HuH-7.5 (cell line): ENCODE measurements at places on chromosomes 13 and 19.

- no peak for DNase-seq
Observed at GRCh38 chr13:102045731-102046130, 356.1 kb downstream of the FGF14 start.

DNA sequence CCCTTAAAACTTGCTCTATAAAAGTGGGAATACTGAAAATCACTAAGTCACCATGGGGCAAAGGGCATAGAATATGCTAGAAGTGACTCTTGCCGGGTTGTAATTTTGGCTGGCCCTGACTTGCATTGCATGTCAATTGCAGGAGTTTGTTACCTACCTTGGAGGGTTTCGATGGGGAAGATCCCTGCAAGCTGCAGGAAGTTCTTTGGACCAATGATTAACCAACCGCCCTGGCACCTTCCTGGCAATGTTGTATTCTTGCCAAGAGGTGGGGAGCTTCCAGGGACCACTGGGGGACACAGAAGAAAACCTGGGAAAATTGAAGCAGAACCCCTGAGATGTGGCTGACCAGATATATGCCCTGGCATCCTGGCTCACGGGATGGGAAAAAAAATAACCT, 235.8 kb downstream of the B3GLCT start:
- no peak for DNase-seq

- no peak for DNase-seq
Observed at GRCh38 chr13:102875256-102875655, 29.4 kb downstream of the ERCC5 start.

DNA sequence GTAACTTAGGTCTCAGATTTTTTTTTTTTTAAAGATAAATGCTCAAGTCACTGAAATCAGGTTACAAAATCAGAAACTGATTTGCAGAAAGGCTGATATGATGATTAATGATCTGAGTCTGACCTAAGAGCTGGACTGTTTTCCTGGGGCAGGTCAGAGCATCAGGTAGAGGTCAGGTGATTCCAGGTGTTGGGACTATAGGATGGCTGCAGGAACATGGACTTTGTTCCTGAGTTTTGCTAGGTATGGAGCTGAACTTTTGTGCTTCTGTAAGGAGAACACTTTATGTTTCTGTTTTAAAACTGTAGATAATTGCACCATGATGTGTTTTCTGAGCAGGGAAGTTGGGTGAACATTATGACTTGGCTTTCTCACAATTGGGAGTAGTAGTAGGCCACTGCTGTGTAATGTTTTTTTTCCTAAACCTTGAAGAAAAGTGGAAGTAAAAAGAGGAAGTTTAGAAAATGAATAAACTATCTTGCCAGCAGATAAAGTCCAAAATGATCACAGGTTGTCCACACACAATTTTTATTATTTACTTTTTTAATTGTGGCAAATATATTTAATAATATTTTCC, 297.2 kb downstream of the DCT start:
- no peak for DNase-seq

GRCh38 chr13:78476910-78477309, 126.4 kb downstream of the POU4F1 start:
- DNase-seq, result no peak

DNA sequence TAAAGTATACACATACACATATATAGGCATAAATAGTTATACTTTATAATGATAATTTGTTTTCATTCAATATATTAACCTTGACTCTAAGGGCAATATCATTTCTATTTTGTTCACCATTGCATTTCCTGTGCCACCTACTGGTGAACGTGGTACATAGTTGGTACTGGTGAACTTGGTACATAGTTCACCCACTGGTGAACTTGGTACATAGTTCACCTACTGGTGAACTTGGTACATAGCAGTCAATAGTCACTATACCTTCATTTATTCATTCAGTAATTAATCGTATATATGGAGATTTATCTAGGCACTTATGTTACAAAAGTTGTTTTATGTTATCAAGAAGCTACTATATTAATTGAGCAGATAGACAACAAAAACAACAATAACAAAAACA, 172.6 kb upstream of the ATXN8OS start:
- no peak for DNase-seq

DNA sequence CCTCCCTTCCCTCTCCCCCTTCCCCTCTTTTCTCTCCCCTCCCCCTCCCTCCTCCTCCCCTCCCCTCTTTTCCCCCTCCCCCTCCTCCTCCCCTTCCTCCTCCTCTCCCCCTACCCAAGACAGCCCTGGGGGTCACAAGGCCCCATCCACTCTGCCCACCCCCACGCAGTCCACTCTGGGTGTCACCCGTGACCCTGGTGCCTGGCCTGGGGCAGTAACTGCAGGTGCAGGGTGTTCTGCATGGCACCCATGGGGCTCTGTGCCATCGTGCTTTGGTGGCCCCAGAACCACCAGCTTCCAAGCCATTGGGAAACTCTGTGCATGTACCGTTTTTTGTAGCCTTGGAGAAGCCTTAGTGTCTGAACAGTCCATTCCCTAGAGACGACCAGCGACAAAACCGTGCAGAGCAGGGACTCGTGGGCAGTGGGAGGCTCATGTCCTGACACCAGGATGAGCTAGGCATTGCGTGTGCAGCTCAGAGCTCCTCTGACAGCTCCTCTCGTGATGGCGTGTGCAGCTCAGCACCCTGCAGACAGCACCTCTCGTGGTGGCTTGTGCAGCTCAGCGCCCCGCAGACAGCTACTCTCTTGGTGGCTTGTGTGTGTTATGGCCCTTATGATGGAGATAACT, 43.7 kb upstream of the F7 start:
- no peak for DNase-seq

- no peak for DNase-seq
Observed at GRCh38 chr13:112695121-112695520, 5.3 kb downstream of the ATP11A start.

DNA sequence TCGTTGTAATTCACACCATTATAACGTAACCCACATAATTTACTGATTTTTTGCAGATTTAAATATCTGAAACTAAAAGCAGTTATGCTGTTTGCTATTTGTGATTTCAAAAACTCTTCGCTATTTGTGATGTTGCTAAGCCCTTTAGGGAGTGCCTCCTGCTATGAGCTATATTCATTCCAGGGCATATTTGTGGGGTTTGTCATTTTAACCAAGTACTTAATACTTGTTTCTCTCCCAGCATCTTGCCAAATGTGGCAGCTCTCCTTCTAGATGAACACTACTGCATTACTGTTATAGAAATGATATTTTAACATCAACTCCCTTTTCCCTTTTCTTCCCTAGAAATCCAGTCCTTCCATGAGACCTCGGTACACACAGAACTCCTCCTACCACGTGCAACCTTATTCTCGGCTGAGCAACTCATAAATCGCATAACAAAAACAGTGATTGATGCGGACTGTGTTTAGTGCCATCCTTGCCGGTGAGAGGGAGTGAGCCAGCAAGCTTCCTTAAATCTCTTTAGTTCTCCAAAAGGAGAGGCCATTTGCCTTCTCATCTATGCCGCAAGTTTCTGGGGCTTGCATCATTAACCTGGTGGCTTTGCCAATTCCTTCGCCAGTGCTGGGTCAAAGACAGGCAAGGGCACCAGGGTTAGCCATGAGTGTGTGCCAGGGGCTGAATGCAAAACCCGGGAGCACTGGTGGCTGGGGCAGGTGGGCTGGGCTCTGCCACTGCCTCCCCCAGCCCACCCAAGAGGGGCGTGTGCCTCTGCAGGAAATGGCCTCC, 33.4 kb downstream of the RFX2 start:
- DNase-seq, result no peak

GRCh38 chr13:53068585-53069520, 40.2 kb downstream of the OLFM4 start:
- DNase-seq, result no peak
